ENCODE measurements at places on chromosomes 11 and 22. TPM values are rescaled to one million over a fixed set of nuclear protein-coding genes. Genes with fewer than 3 reads are reported as not detected.
A peak's percentile ranks its signal among the peaks of the same experiment; 100 is the strongest.

DNA sequence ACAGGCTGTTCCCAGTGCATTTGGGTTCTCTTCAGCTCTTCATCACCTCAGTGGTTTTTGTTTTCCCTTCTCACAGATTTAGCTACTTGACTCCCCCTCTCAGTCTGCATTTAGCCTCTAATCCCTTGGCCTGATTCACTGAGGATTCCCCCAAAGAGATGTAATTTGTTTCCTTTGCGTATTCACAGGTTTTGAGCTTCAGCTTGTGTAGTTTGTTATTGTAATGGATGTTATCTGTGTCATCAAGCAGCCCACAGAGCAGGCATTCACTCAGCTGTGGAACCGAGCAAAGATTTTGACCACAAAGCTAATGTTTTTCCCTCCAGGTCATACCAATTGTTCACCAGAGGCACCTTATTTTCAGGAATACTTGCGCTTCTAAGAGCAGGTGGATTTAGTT lies 6.4 kb upstream of the ME3 start:
- no peak for DNase-seq

- DNase-seq = peak; percentile 35
Measured at GRCh38 chr11:16604794-16605388, 133.6 kb upstream of the C11orf58 start.

The IGLL1 gene
- total RNA-seq = not detected

GRCh38 chr22:37464181-37464580 lies 22.0 kb downstream of the MFNG start:
- no peak for DNase-seq

DNA sequence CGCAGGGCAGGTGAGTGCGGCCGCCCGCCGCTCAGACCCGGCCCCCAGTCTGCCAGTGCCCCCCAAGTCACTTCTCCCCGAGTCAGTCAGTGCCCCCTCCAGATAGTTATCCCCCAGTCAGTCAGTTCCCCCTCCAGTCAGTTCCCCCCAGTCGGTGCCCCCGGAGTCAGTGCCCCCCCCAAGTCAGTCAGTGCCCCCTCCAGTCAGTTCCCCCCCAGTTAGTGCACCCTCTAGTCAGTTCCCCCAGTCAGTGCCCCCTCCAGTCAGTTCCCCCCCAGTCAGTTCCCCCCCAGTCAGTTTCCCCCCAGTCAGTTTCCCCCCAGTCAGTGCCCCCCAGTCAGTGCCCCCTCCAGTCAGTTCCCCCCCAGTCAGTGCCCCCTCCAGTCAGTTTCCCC lies 411 bp downstream of the PPP6R2 start:
- no peak for DNase-seq

DNA sequence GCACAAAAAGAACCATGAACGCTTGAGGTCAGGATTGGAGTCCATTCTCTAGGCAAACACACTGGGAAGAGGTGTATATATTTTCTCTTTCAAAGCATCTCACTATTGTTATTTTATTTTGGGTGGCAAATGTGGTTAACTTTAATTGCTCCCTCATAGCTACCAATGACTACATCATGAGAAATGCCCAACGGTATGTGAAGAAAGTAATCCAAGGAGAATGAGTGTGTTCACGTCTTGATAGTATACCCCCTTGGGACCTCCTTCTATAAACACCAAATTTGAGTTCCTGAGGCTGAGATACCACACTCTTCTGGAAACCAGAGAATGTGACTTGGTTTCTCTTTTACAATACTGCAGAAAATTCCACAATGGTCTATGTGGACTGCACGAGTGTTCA lies 15.8 kb downstream of the OR8D1 start:
- no peak for DNase-seq

- no peak for DNase-seq
Measured at GRCh38 chr11:64605244-64605560, 14.2 kb downstream of the SLC22A12 start.

DNA sequence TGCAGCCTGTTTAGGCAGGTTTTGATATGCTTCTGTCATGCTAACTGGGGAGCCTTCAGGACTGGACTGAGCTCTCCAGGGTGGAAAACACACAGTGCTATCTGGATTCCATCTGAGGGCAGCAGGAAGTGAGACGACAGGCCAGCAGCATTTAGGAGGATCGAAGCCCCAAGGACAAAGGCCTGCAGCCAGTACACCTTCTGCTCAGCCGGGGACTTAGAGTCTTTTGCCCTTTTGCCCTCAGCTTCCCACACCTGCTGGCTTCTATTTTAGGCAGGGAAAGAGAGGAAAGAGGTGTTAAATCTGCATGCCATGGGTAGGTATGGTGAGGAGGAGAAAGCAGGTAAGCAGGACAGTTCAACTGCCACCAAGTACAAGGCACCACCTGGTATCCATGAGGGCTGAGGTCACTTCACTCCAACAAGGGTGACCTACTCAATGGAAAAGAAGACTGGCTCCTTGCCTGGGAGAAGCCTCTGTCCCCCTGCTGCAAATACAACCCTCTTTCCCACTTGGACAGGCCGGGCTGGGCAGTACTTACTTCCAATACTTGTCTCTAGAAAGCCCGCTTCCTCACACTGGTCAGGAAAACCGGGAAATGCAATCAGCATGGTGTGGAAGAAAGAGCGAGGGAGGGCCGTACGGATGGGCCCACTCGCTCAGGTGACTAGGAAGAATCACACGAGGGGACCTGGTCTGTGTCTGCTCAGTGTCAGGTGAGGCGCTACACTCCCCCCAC lies 12.3 kb downstream of the LARGE2 start:
- DNase-seq = peak; percentile 13

- DNase-seq = no peak
Measured at GRCh38 chr11:19290356-19290755, 49.6 kb upstream of the E2F8 start.

The STK33 gene
- 9.3 TPM for total RNA-seq

The GGTLC3 gene
- not detected for total RNA-seq

The ACRV1 gene
- not detected for total RNA-seq

All from B cell (primary cell).